T-helper 2 cell treated with Interferon-gamma antibody and Interleukin-4, amounts not matched to agents 100 ng/mL and 5 ng/mL, for 36 hours (primary cell): ENCODE measurements at places on chromosomes 13 and 19. TPM values are rescaled to one million over a fixed set of nuclear protein-coding genes. Genes with fewer than 3 reads are reported as not detected.

The RGL3 gene
- not detected in 2 replicates for total RNA-seq

The VSTM2B gene
- not detected in 2 replicates for total RNA-seq

The GIPC3 gene
- 0.41 and 0.48 TPM in 2 replicates for total RNA-seq

The SLC15A1 gene
- total RNA-seq, result not detected in 2 replicates

The FUT3 gene
- total RNA-seq, result not detected in 2 replicates

The CRLF1 gene
- total RNA-seq, result not detected in 2 replicates

The FGF22 gene
- not detected in 2 replicates for total RNA-seq

The TIMM29 gene
- total RNA-seq, result 22.7 and 22.8 TPM in 2 replicates

The PCDH17 gene
- not detected in 2 replicates for total RNA-seq

The TMEM86B gene
- 9.4 and 9.6 TPM in 2 replicates for total RNA-seq

The USHBP1 gene
- 0.25 and 0.36 TPM in 2 replicates for total RNA-seq

The C19orf47 gene
- total RNA-seq, result 25.6 and 26.3 TPM in 2 replicates

The FREM2 gene
- 0.02 TPM in 2 replicates for total RNA-seq

The CYSLTR2 gene
- total RNA-seq, result 3.3 and 3.7 TPM in 2 replicates

The RDH8 gene
- total RNA-seq, result not detected in 2 replicates

The SPACA4 gene
- not detected in 2 replicates for total RNA-seq

The DAND5 gene
- total RNA-seq, result not detected in 2 replicates

The FPR1 gene
- total RNA-seq, result not detected in 2 replicates

The CACTIN gene
- total RNA-seq, result 32.6 and 34.8 TPM in 2 replicates

The LRRC4B gene
- not detected in 2 replicates for total RNA-seq

The SUGT1 gene
- total RNA-seq, result 50.3 and 53.3 TPM in 2 replicates

The OR7C1 gene
- total RNA-seq, result not detected in 2 replicates

The FXYD3 gene
- total RNA-seq, result not detected in 2 replicates

The PLEKHJ1 gene
- 72.5 and 74.4 TPM in 2 replicates for total RNA-seq

The ZNF77 gene
- 4.2 and 4.3 TPM in 2 replicates for total RNA-seq

The DENND1C gene
- total RNA-seq, result 90.0 and 94.3 TPM in 2 replicates

The GJB2 gene
- total RNA-seq, result 2.9 and 3.7 TPM in 2 replicates
